ENCODE measurements at places on chromosomes 7 and 10.

DNA sequence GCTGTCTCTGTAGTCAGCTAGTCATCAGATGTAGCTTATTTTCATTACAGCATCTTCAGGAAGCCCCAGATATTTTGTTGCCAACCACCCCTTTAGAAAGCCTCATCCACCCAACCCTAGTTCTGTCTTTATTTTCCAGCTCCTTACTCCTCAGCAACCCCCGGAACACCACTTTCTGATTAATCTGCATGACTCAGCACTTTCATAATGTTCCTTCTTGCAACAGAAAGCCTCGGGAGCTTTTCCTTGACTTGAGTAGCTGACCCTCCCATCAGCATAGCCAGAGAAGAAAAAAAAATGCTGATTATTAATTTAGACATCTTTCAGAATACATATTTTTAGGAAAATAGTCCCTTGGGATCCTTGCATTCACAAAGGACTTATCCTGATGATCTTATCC is 244.0 kb upstream of the CXCL12 start:
- peak; percentile 15 for DNase-seq

GRCh38 chr7:3955026-3955425 is 654.0 kb downstream of the SDK1 start:
- no peak for DNase-seq

DNA sequence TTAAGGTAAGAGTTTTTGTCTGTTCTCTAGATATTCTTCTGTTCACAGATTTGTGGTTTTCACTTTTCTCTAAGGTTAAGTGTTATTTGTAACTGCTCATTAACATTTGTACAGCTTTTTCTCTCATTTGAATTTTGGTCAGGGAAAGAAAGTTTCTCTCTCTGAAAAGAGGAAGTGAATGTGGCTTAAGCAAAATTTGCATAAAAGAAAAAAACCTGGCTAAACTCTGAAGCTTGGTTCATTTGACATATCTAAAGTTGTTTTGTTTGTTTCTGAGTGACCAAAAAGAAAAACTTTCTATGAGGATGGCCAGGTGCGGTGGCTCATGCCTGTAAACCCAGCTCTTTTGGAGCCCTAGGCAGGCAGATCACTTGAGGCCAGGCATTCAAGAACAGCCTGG is 22.0 kb upstream of the SLC26A4 start:
- DNase-seq: no peak

- no peak for DNase-seq
These were observed 30.0 kb upstream of the AP5Z1 start for GRCh38 chr7:4745265-4745919.

GRCh38 chr7:6615723-6616555 is 529 bp downstream of the ZNF853 start:
- DNase-seq: no peak

- DNase-seq: no peak
These were observed 5.4 kb downstream of the IDI1 start for GRCh38 chr10:1043532-1043995.

DNA sequence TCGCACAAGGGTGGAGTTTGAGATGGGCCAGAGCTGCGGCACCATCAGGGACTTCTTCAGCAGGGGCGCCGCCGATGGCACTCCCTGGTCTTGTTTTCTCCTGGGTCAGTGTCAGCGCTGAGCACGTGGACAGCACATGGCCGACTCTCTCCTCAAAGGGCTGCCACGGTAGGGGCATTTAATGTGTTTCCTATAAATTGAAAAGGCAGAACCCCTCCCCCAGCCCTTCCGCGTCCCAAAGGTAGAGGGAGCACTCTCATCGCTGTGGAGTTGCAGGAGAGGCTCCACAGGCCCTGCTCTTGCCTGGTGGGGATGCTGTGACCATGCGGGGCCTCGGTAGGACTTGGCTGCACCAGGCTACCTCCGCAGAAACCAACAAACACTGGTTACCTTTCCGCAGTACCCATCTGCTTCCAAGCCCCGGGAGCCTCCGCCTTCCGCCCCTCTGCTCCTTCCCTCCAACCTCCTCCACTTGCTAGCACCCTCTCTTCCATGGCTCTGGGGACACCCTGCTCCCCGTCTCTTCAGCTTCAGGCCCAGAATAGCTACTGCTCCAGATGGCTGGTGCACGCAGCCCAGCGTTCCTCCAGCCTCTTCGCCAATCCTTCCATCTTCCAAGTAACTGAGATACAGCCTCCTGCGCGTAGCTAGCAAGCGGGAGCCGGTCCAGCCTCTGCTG is 166.3 kb upstream of the ADCY1 start:
- DNase-seq: no peak

DNA sequence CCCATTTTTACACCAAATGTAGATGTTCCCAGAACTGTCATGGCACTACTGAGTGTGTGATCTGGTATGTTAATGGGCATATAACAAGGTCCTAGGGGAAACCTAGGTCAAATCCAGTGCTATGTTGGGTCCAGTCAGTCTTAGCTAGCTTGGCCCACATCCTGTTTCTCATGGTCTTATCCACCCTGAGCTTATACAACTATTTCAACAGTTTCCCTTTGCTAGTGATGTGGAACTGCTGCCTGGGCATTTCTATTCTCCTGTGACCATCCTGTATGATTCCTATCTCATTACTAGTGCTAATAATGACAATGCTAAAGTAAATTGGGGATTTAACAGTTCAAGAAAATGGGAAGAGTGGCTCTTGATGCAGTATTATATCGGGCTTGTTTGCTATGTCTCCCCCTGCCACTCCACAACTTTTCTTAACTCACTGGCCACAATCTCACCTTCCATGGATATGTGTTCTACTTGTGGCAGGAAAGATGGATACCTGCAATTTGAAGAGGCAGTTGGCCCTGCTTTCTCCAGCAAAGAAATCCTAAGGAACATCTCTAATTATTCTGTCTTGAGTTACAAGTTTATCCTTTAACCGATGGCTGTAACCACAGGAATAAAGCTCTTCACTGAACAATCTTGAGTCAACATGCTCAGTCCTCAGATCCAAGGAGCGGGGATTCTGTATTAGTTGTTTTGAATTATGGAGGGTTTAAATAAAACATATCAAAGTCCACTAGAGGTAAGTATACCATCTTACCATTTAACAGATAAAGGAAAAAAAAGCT is 707.8 kb downstream of the XPNPEP1 start:
- DNase-seq: no peak

GRCh38 chr7:45404622-45405021 is 169.5 kb upstream of the ADCY1 start:
- no peak for DNase-seq

GRCh38 chr10:14879124-14879927 is 660 bp downstream of the SUV39H2 start:
- DNase-seq: no peak

DNA sequence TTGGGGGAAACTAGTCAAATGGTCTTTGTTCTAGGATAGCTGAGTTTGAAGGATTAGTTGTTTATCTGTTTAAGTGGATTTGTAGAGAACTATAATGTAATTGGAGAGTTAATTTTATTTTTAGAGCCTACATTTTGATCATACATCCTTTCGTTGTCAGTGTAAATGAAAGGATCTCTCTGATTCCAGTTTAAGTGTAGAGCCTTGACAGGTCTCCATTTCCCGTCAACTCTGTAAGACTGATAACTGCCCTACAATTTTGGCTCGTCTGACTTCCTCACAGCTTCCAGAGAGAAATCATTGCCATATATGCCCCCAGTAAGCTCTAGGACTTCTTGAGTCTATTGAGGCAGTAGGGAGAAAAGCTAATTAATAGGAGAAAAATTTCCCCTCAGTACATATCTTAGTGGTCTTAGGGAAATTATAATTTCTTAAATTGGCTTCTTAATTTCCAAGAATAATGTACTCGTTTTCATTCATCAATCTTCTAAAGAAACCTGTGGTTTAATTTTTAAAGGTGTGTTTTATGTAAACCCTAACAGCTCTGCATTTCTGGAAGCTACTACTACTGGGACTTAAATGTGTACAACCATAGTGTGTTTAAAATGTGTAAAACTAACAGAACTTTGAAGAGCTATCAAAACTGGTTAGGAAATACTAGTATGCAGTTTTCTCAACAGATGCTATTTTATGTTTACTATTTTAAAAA is 3.8 kb downstream of the KMT2E start:
- DNase-seq: no peak

Data from astrocyte of the cerebellum (primary cell).